Neural crest cell (in vitro differentiated cells): ENCODE measurements at places on chromosomes 7 and 10. TPM values are rescaled to one million over a fixed set of nuclear protein-coding genes. Genes with fewer than 3 reads are reported as not detected.

The OR2A42 gene
- total RNA-seq: 0.14 TPM in 1 of 2 replicates, not detected in the other

The ODAD2 gene
- total RNA-seq: 4.1 and 6.6 TPM in 2 replicates

The ACTL6B gene
- total RNA-seq: 2.4 and 3.1 TPM in 2 replicates

The ZWINT gene
- 109 and 117 TPM in 2 replicates for total RNA-seq

The CPED1 gene
- 3.6 and 4.3 TPM in 2 replicates for total RNA-seq

The RBM20 gene
- total RNA-seq: 0.58 and 0.61 TPM in 2 replicates

DNA sequence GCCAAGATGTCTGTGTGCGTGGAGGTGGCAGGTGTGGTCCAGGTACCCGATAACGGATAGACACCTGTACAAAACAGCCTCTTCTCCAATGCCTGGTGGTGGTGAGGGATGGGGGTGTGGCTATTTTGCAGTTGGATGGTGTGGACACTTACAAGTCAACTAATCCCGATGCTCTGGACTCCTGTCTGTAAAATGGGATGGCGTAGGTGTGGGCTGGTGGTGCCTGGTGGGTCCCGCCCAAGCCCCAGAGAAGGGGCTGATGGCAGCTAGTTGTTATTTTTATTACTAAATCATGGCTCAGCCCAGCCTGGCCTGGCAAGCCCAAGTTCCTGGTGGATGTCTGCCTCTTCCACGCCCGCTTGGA, 22.3 kb downstream of the GTF2IRD1 start:
- no peak for DNase-seq

DNA sequence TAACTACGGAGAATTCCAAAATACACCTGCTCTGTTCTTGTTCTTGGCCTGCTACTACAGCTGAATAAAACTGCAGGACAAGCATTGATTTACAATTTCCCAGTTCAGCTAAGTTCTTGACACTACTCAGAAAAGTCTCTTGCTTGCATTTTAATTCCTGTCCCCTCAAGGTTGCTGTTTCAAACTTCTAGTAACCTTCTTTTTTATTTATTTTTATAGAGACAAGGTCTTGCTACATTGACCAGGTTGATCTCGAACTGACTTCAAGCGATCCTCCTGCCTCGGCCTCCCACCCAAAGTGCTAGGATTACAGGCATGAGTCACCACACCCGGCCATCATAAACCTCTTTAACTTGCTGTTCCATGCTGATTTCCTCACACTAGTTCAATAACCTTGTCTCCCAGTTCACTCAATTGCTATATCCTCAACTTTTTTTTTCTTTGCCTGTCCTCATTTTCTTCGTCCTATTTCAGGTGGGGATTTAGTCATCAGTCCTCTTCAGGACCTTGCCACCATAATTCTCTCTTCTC, 79.9 kb downstream of the ARHGAP21 start:
- DNase-seq: no peak

DNA sequence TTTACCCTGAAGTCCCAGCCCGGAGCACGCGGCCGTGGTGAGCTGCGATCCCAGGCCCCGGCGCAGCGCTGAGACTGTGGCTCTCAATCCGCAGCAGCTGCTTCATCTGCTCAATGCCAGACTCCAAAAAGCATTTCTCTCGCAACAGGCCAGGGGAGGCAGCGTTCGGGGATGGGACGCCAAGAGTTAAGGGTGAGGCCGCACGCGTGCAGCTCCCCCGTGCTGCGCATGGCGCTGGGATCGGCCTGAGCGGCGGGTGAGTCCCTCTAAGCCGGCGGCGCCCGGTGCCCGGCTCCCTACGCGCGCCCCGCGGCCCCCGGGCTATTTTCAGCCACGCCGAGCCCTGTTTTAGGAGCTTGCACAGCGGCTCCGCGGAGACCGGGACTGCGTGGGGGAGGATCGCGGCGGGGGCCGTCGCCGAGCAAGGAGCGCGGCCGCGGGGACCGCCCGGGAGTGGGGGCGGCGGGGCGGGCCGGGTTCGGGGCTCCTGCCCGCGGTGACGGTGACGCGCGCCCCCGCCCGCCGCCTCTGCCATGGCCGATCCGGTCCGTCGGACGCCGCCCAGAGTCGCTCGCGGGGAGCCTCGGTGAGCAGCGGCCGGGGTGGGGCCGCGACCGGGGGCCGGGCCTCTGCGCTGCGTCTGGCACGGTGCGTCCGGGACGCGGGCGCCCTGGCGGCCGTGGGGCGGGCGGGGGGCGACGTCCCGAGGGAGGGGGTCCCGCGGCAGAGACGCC, 29.4 kb upstream of the JAKMIP3 start:
- DNase-seq: peak; percentile 18

GRCh38 chr10:95661818-95662217, 5.3 kb upstream of the ALDH18A1 start:
- no peak for DNase-seq

DNA sequence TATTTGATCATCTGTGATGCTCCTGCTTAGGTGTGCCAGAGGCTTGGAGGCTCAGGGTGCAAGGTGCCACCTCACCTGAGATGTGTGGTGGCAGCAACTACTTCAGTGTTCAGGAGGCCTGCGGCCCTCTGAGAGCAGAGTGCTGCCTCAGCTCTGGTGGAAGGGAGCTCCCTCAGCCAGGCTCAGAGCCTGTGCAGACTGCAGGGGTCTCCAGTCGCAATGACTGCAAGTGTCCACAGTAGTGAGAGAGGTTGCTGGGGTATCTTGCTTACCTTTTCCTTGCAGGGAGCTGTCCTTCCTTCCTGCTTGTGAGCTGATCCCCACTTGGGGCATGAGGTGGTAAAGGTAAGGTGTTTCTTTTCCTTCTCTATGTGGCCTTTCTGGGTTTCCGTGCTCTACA, 131.0 kb upstream of the GAD2 start:
- no peak for DNase-seq

GRCh38 chr7:35483568-35483967, 211.4 kb downstream of the HERPUD2 start:
- DNase-seq: no peak

GRCh38 chr10:43355749-43356371, 15.6 kb upstream of the FXYD4 start:
- no peak for DNase-seq

DNA sequence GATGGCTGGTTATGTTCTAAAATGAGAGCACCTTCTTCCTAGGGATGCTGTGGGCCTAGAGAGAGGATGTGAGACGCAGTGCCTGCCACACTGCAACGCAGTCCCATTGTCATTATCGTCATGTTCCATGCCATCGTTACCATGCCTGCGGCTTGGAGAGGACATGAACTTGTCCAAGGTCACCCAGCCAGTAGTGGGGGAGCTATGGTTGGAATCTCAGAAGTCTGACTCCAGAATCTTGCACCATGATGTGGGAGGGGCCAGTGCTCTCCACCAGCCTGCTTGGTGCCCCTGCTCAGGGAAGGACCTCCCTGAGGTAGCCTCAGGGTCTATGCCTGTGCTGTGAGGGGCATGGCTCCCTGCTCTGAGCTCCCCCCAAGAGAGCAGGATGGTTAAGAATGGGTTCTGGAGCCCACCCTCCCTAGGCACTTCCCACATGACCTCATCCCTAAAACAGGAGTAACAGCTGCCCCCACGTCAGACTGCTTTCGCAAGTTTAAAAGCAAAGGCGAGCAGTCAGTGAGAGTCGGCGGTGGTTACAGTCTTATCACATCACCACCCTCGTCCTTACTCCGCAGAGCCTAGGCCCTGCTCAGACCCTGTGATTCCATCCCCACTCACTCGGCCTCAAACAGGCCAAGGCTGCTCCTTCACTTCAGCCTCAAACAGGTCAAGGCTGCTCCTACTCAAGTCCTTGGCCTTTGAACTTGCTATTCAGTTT, 50.4 kb downstream of the HABP2 start:
- no peak for DNase-seq

- no peak for DNase-seq
These were observed 327.6 kb upstream of the ZNF32 start for GRCh38 chr10:43976292-43976691.

DNA sequence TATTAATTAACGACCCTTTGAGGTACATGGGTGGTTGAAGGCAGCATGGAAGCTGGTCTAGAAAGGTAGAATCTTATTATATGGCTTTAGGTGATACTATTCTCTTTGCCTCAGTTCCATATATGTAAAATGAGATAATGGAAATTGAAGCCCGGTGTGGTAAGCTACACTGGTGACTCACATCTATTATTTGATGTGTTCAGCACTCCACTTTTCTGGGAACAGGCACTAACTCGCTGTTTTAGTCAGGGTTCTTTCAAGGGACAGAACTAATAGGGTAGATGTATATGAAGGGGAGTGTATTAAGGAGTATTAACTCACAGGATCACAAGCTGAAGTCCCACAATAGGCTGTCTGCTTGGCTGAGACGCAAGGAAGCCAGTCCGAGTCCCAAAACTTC, 4.4 kb upstream of the TRUB1 start:
- DNase-seq: no peak

DNA sequence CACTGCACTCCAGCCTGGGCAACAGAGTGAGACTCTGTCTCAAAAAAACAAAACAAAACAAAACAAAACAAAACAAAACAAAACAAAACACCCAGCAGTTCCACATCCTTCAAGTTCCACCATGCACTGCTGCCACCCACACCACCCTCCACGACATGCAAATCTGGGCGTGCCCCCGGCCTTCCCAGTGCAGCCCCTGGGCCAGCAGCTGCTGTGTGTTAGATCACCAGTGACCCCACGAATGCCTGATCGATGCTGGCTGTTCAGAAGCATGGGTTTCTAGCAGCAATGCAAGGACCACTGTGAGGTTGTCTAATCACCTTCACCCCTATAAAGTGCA, 36.3 kb downstream of the ELFN1 start:
- DNase-seq: no peak

GRCh38 chr10:63320683-63321082, 145.1 kb downstream of the JMJD1C start:
- DNase-seq: no peak

DNA sequence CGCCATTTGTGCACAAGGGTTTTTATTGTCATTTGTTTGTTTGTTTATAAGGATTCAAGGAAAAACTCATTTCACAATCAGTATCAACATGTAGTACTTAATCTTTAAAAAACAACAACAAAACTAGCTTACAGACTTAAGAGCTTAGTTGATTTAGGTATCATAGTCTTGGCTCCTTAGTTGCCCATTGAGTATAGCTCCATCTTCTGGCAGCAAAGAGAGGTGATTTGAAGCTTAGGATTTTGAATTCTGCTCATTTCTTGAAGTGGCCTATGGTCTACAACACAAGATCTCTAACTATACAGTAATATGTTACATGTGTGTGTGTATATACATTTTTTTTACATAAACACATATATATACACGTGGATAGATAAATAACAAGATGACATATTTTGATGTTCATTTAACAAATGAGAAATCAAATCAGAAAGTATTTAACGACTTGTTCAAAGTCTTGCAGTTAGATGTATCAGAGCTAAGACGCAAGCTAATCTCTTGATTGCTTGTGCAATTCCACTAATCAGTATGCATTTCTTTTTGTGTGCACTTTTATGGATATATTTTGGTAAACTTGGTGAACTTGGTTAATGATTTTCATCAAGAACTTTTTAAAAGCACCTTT, 307.3 kb downstream of the CAMK1D start:
- DNase-seq: no peak

- DNase-seq: no peak
These were observed 1239.2 kb downstream of the REEP3 start for GRCh38 chr10:64760371-64760770.
